Gastroesophageal sphincter (tissue), 4 donors: ENCODE measurements at places on chromosomes 3 and 15. TPM values are rescaled to one million over a fixed set of nuclear protein-coding genes. Genes with fewer than 3 reads are reported as not detected.
A peak's percentile ranks its signal among the peaks of the same experiment; 100 is the strongest.

GRCh38 chr15:57911247-57911646 lies 154.3 kb downstream of the ALDH1A2 start:
- no peak for ATAC-seq

- no peak for ATAC-seq
Observed at GRCh38 chr3:188750617-188751016, 421.2 kb upstream of the TPRG1 start.

DNA sequence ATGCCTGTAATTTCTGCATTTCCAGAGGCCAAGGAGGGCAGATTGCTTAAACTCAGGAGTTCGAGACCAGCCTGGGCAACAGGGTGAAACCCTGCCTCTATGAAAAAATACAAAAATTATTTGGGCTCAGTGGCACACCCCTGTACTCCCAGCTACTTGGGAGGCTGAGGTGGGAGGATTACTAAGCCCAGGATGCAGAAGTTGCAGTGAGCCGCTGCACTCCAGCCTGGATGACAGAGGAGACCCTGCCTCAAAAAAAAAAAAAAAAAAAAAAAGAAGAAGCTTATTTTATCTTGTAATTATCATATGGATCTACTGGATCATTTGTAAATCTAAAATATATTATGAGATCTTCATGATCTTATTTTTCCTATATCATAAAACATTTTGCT lies 84.1 kb downstream of the PPCDC start:
- no peak for ATAC-seq

- ATAC-seq, result peak; percentile 86
Observed at GRCh38 chr3:46006238-46007032, 10.8 kb upstream of the FYCO1 start.

DNA sequence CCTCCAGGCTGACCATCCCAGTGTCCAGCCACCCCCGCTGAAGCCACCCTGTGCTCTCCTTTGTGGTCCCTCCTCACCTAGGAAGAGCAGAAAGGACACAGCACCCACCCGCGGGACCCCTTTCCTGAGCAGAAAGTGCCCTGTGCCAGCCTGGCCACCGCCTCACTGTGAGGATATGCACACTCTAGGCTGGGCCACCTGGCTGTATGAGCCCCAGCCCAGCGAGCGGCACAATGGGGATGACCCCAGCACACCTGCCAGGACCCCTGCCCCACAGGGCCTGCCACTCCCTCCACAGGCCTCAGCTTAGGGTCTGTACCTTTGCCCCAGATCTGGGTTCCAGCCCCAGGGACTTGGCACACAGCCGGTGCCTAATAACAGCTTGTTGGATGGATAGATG lies 47.9 kb upstream of the FURIN start:
- ATAC-seq, result no peak

- no peak for ATAC-seq
Observed at GRCh38 chr3:45979378-45979777, 16.2 kb downstream of the FYCO1 start.

- ATAC-seq, result no peak
Observed at GRCh38 chr3:102238362-102238761, 196.5 kb upstream of the ZPLD1 start.

GRCh38 chr3:57147071-57147470 lies 18.1 kb downstream of the IL17RD start:
- ATAC-seq, result no peak

- peak; percentile 51 for ATAC-seq
Observed at GRCh38 chr15:49490966-49491365, 67.9 kb downstream of the FGF7 start.

- ATAC-seq, result peak; percentile 44
Observed at GRCh38 chr3:124886168-124887056, 753 bp downstream of the ITGB5 start.

DNA sequence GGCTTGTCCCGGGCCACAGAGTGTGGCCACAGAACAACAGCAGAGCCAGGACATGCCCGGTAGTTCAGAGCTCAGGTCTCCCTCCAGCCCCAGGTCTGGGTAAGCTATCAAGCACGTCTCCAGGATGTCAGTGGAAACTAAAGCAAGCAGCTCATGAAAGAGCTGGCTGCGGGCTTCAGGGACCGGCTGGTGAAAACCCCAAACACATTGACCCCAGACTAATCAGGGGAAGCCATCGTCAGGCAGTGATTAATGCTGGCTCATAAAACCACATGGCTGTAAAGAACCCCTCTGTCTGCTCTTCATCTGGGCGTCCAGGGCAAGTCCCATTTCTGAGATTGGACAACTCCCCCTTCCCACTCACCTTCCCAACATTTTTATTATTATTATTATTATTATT lies 37.8 kb downstream of the LMCD1 start:
- no peak for ATAC-seq

DNA sequence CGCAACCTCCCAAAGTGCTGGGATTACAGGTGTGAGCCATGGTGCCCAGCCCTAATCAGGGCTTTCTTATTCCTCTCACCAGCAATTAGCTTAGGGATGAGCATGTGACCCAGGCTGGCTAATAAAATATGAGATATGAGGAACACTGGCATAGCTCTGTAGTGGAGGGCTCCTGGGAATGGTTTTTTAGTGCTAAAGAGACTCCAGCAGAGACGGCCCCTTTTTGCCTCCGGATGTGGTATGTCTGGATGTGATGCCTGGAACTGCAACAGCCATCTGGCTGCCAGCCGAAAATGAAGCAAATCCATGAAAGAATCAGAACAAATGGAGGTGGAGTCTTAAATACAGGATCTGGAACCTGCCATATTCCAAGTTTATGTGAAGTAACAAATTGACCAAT lies 69.1 kb upstream of the MAGI1 start:
- no peak for ATAC-seq

GRCh38 chr3:56351537-56351936 lies 116.7 kb downstream of the ERC2 start:
- ATAC-seq, result no peak

DNA sequence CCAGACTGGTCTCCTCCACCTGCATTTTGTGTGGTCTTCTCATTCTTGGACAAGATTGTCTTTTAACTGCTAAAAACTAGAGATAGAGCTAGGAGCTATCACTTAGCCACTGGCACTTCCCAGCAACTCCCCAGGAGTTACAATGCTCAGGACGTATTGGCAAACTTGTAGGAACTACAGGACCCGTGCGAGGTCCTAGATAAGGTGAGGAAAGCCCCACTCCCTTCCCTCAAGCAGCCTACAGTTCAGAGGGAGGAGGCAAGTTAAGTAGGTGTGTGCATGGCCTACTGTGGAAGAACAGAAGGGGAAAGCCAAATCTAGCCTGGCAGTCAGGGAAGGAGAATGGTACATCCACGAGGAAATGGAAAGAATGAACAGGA lies 504.7 kb upstream of the PROK2 start:
- ATAC-seq, result no peak

GRCh38 chr15:29556380-29556779 lies 265.9 kb downstream of the TJP1 start:
- ATAC-seq, result no peak

DNA sequence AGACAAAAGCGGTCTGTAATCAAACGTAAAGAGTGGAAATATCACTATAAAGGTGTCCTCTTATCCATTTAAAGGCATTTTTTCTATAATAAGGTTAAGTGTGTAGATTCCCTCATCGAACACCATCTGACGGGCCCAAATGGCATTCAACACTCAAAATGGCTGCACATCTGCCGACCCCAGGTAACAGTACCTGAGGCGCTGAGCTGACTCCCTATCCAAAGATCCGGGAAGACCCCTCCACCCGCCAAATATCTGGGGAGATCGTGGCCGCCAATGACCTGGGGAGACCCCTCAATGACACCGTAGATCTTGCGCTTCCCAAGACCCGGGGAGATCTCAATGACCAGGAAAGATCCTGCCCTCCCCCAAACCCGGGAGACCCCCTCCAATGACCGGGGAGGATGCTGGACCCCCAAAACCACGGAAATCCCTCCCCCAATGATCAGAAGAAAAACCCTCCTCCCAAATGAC lies 476 bp downstream of the IP6K2 start:
- ATAC-seq, result no peak

DNA sequence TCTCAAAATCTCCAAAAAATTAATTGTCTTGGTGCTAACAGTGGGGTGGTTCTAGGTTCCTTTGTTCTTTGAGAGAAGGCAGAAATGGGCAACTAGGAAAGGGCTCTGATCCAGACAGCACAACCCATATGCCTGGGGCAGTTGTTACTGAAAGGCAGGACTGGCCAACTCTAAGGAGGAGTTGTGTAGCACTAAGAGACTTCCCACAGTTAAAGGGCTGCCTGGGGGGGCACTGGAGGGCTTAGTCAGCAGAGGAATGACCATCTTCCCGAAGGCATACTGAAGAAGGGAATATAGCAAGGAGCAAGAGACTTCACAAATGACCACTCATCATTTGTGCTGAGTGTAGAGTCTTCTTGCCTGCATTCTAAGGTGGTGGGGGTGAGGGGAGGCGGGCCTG lies 15.8 kb downstream of the ILDR1 start:
- ATAC-seq, result no peak

DNA sequence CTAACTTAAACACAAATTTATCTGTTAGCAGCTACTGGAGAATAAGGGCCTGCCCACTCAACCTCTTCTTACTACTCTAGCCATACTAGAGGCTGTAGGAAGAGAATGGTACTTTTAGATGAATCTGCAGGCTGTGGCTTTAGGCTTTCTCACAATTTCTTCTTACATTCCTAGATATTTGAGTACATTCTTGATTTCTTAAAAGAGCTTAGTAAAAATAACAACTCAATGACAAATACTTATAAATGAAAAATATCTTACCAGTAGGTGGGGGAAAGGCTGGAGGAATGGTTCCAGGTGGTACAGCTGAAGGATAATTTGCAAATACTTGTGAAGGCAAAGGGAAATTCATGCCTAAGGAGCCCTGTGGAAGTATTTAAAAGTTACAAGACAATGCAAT lies 92.9 kb upstream of the GK5 start:
- ATAC-seq, result no peak

DNA sequence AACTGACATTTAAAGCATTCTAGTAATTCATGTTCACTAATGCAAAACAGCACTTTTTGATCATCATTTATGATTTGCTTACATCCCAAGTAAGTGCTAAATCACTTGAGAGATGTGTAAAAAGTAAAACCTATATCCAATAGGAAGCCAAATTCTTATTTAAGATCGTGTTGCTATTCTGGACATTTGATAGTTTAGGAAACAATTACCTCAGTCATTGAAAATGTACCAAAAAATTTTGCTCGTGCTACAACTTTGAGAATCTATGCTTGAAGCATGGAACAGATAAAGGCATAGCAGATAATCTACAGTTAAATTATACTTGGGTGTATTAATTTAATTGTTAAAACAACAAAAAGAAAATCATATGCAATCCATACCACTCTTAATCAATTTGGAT lies 571.6 kb upstream of the NR2F2 start:
- no peak for ATAC-seq

- no peak for ATAC-seq
Observed at GRCh38 chr3:11521167-11521566, 122.5 kb downstream of the VGLL4 start.

DNA sequence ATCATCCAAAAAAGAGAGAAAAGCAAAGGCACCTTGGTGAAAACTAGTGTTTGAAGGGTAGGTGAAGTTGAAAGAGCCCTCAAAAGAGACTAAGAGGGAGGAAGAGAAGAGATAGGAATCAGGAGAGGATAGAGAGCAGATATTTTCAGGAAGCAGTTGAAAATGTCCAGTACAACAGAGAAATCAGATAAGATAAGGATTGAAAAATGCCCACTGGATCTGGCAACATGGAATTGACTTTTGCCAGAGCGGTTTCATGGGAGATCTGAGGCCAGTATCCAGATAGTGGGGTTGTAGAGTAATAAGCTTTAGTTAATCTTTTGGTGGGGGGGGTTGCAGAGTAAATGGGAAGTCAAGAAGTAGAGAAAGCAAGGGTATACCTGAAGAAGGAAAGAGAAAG lies 337.4 kb downstream of the IL5RA start:
- no peak for ATAC-seq

DNA sequence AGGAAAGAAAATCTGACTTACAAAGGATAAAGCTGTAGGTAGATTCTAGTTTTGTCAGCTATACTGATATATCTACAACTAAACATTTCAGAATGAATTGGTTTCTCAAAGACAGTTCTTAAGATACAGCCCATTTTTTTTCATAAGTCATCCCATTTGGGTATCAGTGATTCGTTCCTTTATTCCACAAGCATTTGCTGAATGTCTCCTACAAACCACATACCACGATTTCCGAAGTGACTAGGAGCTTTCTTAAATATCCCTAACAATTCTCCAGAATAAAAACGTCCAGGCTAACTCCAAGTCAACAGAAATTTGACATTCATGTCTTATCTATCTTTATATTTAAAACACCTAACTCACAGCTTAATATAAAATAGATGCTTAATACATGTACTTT lies 59.8 kb downstream of the TP53BP1 start:
- ATAC-seq, result no peak

- no peak for ATAC-seq
Observed at GRCh38 chr3:149343951-149344350, 10.5 kb upstream of the TM4SF18 start.

GRCh38 chr15:51302480-51302879 lies 35.9 kb downstream of the CYP19A1 start:
- no peak for ATAC-seq

GRCh38 chr15:63243101-63243500 lies 34.3 kb upstream of the APH1B start:
- ATAC-seq, result peak; percentile 68

GRCh38 chr15:47293466-47294162 lies 423.7 kb upstream of the SEMA6D start:
- ATAC-seq, result peak; percentile 89

- ATAC-seq, result peak; percentile 58
Observed at GRCh38 chr3:194577986-194578905, 55.0 kb downstream of the TMEM44 start.

GRCh38 chr3:56960234-56960917 lies 100.1 kb upstream of the SPATA12 start:
- no peak for ATAC-seq

- ATAC-seq, result no peak
Observed at GRCh38 chr3:40737343-40737742, 212.6 kb downstream of the ZNF621 start.

DNA sequence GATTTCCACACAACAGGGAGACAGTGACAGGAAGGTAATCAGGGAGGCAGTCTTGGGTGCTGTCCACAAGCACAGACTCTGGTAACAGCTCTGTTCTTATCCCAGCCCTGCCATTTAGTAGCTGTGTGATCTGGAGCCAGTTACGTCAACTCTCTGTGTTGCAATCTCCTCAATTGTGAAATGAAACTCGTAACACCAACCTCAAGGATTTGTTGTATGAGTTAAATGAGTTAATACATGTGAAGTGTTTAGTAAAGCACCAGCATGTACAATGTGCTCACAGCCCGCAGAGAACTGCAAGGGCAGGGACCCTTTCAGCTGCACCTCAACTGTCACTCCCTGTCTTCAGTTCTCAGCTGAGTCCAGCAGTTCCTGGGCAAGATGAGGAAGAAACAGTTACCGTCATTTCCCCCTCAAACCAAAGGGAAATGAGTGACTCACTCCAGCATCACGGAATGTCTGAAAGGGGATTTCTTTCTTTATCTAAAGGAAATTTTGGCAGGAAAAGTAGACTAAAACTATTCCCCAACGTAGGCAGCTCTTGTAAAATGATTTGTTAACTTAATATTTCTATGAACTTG lies 39.9 kb upstream of the MB21D2 start:
- peak; percentile 96 for ATAC-seq

- no peak for ATAC-seq
Observed at GRCh38 chr3:174408310-174408709, 450.8 kb upstream of the NAALADL2 start.

The GOLGA6L10 gene
- 0.93 TPM for total RNA-seq

The SLC6A11 gene
- 0.05 TPM for total RNA-seq

The ABCF3 gene
- 54.9 TPM for total RNA-seq

The RYR3 gene
- 4.7 TPM for total RNA-seq

The EPHA3 gene
- total RNA-seq, result 13.9 TPM

The PLA1A gene
- total RNA-seq, result 1.2 TPM

The NDN gene
- total RNA-seq, result 60.5 TPM

The IL12A gene
- total RNA-seq, result 0.32 TPM

The CHRNA5 gene
- 0.93 TPM for total RNA-seq

The TTC21A gene
- total RNA-seq, result 5.4 TPM

The IL5RA gene
- total RNA-seq, result not detected
